ENCODE measurements at places on chromosomes 12 and 14.

- no peak for DNase-seq
Measured at GRCh38 chr12:63862187-63862968, 17.9 kb downstream of the SRGAP1 start.

DNA sequence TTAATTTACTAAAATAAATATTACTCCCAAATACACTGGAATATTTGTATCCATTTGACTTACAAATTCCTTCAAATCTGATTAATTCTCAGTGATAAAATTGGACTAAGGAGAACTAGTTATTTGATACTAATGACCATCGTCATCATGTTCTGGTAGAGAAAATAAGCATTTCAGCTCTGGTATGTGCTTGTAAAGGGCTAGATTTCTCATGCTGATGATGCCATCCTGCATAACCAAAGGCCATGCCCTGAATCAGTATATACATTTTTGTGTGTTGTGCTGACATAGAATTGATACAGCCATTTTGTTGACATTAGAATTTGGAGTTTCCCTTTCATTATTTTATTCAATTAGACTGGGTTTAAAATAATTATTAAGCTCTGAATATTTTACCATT, 148.9 kb downstream of the PCNX1 start:
- DNase-seq, result no peak

DNA sequence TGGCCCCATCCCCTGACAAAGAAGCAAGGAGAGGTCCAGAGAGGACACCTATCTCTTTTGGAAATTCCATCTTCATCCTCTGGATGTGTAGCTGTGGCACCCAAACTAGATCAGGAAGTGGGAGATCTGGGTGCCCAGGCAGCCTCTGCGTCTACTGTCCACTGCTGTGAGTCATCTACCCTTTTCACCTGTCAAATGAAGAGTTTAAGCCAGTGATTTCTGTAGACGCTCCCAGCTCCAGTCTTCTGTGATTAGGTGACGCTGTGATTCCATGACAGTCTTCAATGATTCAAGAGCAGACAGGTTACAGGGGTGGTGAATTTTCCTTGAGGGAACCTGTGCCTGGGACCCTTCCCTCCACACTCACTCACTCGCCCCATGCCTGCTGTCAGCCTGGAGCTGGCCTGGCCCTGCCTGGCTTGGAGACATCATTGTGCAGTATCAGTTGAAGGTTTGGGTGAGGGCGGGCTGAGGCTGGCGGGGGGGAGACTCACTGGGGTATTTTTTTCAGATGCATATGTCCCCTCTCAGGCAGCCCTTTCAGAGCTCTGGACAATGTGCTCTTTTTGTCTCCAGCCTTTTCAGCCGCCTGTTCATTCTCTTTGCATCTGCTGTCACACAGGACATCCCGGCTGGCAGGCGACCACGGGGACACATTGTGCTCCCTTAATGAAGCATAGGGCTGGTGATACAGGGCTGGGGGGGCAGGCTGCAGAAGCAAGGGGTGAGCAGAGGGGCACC, 56.8 kb upstream of the PARP11 start:
- no peak for DNase-seq

DNA sequence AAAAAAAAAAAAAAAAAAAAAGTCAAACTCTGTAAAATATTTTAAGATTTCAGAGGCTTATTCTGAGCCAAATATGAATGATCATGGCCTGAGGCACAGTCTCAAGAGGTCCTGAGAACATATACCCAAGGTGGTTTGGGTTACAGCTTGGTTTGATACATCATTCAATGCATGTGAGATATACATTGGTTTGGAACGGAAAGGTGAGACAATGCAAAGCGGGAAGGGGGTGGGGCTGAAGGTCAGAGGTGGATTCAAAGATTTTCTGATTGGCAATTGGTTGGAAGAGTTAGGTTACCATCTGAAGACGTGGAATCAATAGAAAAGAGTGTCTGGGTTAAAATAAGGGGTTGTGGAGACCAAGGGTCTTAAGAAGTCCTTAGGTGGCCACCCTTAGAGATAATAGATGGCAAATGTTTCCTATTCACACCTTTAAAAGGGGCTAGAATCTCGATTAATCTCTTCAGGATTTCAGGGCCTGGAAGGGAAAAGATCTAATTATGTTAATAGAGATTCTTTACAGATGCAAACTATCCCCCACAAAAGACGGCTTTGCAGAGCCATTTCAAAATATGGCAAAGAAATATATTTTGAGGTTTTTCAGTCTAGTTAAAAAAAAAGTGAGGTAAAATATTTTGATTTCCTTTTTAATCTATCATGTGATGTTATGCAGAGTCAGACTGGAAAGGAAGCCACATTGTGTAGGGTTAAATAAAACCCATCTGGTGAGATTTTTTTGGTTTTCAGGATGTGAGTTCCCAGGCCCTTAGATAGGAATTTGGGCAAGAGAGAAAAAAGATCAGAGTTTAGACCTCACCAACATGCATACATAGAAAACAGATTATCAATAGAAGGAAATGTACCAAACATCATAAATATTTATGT, 173.8 kb upstream of the CNOT2 start:
- DNase-seq, result no peak

GRCh38 chr12:88638966-88639760, 58.9 kb upstream of the KITLG start:
- DNase-seq, result no peak

DNA sequence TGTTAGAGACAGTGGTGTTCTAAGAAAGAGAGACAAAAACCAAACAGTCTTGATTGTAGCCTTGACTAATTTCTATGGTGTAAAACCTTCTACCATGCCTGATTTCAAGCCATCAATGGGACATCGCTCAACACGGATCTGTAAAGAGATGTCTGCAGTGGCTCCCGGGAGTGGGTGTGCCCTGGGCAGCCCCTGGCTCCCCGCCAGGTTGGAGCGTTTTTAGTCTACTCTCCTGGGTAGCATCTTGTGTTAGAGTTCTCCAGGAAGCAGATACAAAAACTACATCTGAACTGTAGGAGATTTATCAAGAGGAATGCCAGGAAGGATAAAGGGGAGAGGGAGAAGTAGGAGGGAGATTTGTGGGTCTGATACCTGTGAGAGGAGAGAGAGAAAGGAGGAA, 1212.9 kb downstream of the BCL11B start:
- DNase-seq, result no peak

DNA sequence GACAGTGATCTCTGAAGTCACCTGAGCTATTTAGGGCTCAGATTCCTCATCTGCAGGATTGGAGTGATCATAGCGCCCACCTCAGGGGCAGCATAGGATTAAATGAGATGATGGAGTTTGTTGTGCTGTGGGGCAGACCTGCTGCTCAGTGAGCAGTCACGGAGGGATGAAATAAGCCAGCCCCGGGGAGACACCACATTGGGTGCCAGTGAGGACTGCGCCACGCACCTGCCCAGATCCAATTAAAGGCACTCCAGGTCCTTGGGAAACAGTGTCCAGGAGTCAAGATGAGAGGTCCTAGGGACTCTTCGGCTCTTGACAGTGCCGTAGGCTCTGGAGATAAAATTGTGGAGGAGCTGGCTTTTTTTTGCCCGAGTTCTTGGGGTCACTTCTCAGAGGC, 166.2 kb downstream of the ADGRD1 start:
- no peak for DNase-seq

GRCh38 chr14:57189070-57189469, 79.6 kb downstream of the EXOC5 start:
- no peak for DNase-seq

GRCh38 chr12:127970491-127970890, 296.5 kb upstream of the TMEM132C start:
- no peak for DNase-seq

GRCh38 chr14:56235388-56235787, 117.2 kb downstream of the PELI2 start:
- no peak for DNase-seq

DNA sequence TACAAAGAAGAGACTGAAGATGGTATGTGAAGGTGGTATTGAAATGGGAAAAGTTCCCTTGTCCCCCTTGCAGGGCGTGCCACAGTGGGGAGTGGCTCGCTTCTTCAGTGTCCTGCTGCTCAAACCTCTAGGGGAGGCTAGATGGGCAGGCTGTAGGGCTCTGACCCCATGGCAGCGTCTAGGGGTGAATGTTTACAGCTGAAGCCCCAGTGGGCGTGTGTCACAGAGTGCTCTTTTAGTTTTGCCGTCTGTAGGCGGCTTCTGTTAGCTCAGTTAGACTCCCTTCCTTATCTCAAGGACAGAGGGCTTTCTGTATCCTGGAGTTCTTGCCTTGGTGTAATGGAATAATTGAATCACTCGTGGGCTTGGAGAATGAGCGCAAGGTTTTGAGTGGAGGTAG, 266.2 kb downstream of the RAD51B start:
- DNase-seq, result no peak

- DNase-seq, result no peak
Measured at GRCh38 chr14:27050208-27050607, 452.4 kb upstream of the NOVA1 start.

DNA sequence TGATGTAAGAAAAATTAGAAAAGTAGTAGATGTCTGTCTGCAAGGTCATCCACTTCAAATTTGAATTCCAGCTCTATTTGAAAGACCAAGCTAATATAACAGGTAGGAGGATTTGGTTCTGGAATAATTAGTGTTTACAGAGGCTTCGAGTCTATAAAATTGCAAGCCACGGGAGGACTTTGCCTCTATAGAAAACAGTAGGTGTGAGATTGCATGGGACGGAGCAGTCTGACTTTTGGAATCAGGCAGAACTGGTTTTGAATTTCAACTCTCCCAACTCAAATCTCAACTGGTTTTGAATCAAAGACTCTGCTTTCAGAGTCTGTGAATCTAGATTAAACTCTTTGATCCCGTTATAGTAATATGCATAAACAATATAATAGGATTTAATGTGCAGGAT, 82.4 kb downstream of the PIK3C2G start:
- DNase-seq, result no peak

DNA sequence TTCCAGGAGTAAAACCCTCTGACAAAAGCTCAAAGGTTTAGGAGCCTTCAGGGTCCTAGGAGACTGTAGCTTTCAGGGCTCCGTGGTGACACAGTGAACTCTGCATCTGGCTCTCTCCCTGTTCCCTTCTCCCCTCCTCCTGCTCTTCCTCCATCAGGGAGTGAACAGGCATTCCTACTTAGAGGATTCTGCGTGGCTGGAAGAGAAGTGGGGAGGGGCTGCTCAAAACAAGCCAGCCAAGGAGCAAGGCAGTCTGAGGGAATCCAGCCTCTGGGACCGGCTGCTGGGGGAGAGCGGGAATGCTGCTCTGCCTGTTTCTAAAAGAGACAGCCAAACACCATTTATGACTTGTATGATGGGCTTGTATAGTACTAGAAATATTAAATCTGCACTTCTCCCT, 49.5 kb downstream of the RBMS2 start:
- no peak for DNase-seq

GRCh38 chr12:112759786-112760185, 31.8 kb upstream of the RPH3A start:
- DNase-seq, result no peak

GRCh38 chr12:49568442-49569162, 660 bp upstream of the MCRS1 start:
- DNase-seq, result no peak

- DNase-seq, result no peak
Measured at GRCh38 chr14:94081386-94081820, 293 bp downstream of the IFI27L1 start.

- DNase-seq, result no peak
Measured at GRCh38 chr12:104057771-104058197, 6.5 kb upstream of the HCFC2 start.

- DNase-seq, result no peak
Measured at GRCh38 chr12:119940897-119941296, 48.1 kb upstream of the BICDL1 start.

DNA sequence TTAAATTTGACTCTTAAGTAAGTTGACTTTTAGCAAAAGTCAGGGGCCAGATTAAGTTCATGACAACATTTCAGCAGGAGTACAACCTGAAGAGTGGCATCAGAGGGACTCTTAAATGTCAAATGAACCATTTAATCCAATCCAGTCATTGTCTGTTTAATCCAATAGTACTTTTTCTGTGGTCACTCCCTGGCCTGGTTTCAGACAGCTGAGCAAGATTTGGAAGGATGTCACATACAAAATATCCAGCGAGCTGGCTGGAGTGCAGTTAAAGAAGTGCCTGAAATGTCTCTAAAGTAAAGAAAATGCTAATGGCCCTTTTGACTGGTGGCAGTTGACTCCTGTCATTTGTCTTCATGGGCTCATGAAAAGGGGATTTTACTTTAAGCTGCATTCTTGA, 1082.1 kb downstream of the AACS start:
- no peak for DNase-seq
